ENCODE measurements at places on chromosomes 5 and 9.
A peak's percentile ranks its signal among the peaks of the same experiment; 100 is the strongest.

DNA sequence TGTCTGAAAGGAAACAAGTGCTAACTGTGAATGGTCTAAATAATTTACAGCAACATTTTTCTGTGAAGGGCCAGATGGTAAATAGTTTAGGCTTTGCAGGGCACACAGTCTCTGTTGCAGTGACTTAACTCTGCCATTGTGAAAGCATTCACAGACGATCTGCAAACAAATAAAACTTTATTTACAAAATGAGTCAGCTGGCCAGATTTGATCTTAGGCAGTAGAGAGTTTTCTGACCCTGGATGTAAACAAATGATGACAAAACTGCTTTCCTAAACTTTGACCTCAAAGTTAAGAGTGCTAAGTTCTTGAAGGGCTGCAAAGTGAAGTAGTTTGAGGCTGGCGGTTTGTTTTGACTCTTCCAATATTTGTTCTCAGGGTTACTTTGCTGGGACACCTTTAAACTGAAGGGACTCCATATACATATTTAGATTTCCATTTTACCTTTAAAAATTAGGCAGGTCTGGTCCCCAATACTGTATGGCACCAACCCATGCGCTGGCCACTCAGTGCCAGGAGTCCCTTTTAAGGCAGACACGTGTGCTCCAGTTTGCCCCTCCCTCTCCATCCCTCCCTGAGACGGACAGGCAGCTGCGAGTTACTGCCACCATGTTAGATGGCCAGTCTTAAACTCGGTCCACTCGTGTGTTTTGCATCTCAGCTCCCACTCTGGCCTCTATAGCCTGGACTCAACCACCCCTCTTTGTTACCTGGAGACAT, 4.0 kb upstream of the ADAMTS16 start:
- DNase-seq = no peak

DNA sequence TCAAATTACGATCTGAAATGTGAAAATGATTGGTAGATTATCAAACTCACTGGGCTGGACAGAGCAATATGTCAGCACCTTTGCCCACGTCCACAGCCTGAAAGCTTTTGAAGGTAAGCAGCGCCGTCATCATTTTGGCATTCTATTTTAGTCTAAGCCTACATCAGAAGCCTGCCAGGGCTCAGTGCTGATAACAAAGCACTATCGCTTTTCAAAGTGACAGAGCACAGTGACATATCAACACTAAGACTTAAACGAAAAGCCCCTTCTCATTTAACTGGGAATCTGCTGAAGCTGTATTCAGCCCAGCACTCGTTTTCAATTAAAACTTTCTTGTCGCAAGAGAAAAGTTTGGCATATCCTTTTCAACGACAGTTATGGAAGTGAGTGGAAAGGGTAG, 1076.3 kb downstream of the PTPRD start:
- DNase-seq = no peak

- no peak for DNase-seq
Observed at GRCh38 chr5:54703133-54703532, 185.6 kb downstream of the SNX18 start.

DNA sequence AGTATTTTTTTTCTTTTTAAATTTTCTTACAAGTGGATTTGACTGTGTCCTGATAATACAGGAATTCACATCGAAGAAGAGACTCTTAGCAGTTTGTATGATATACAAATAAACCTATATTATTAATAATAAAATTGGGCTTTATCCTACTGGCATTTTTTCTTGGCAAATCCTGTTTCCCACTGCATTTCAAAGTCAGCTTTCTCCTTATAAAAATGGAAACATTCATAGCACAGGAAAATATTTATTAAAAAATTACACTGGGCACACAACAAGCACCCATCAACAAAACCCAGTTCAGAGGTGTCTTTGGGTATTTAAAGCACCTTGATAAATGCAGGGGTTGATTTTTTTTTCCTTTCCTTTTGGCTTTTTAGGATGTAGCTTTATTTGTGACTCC, 200.9 kb downstream of the MEF2C start:
- no peak for DNase-seq

- DNase-seq = no peak
Observed at GRCh38 chr5:110735556-110735955, 3.3 kb upstream of the SLC25A46 start.

DNA sequence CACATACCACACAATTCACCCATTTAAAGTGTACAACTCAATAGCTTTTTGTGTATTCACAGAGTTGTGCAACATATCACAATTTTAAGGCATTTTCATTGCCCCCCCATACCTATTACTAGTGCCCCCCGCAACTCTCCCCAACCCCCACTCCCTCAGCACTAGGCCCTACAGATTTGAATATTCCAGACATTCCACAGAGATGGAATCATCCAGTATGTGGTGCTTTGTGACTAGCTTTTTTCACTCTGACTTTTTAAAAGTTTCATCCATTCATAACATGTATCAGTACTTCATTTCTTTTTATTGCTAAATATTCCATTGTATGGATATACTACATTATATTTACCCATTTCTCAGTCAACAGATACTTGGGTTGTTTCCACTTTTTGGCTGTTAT, 102.9 kb upstream of the LRRTM2 start:
- no peak for DNase-seq

GRCh38 chr5:122390694-122391093, 78.7 kb downstream of the SNCAIP start:
- DNase-seq = no peak

DNA sequence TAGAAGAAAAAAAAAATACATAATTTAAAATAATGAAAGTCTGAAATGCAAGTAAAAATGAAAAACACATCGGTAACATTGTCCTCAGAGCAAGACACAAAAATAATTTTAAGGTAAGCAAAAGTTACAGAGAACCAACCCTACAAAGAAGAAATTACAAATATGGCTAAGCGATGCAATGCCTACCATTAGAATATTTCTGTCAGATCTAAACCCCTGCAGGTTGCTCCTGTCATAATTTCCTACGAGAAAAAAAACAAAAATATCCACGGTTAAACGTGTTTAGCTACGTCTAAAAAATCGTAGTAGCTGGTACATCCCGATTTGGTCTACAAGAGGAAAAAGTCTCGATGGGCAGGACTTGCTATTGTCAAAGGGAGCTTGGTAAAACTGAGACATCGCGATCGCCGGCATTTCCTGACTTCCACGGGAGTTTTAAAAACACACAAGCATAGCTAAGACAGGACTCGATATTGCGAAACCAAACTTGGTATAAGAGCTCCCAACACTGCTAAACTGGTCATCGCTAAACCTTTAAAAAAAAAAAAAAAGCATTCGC, 1.1 kb upstream of the ANXA2R start:
- peak; percentile 72 for DNase-seq

DNA sequence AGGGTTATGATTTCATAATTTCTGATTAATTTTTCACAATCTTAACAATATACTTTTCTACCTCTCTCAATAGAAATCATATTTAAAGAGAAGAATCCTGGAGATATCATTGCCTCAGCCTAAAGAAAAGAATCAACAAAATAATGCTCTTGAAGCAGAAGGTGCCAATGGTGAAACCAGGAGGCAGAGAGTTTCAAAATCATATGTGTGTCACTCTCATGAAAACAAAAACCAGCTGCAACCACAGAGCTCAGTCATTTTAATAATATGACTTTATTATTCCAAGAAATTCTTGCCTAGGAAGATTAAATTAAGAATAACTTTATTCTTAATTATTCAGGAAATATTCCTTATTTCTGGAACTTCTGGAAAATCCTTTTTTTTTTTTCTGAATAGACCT, 266.8 kb upstream of the ACTBL2 start:
- no peak for DNase-seq

DNA sequence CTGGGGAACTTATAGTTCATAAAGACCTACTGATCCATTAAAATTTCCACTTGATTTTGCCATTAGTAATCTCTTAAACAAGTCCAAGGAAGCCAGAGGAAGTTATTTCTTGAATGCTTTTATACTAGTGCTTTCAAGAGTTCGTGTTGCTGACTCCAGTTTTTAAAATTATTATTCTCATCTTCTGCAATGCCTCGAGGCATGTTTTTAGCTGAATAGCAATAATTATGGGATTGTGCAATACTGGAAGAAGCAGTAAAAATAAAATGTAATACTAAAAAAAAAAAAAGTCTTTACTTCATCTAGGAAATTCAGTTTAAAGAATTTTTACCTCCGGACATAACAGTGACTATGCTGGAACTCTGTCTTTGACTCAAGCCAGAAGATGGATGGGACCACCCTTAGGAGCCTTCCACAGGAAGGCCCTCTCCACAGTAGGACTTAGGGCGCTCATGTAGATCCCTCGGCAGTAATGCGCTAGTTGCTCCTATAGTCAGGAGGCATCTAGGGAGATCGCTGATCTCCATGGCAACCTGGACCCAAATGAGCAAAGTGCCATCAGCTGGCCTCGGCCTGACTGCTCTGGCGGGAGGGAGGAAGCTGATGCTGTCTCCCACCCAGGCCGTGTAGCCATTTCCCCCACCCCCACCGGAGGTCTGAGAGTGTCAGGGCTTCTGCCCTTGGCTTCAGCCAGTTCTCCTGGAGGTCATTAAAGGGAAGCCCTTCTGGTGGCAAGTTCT, 56.7 kb downstream of the DAPK1 start:
- DNase-seq = no peak

- DNase-seq = no peak
Observed at GRCh38 chr9:89780959-89781358, 176.1 kb downstream of the GADD45G start.

DNA sequence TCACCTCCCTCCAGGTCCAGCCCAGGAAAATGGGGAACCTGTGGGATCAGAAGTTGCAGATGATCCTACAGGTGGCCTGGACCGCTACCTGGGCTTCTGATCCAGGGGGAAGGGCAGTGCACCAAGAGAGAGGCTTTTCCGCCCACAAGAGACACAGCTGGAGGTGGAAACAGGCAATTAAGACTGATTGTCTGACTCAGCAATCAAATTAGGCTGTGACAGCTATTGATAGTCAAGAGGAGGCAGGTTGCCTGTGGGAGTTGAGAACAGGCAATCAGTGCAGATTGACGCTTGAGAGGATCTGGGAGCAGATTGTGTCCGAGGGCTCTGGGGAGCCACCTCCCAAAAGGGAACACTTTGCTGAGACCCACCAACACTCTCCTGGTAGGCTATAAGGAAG, 71.1 kb upstream of the SLC44A1 start:
- DNase-seq = no peak

DNA sequence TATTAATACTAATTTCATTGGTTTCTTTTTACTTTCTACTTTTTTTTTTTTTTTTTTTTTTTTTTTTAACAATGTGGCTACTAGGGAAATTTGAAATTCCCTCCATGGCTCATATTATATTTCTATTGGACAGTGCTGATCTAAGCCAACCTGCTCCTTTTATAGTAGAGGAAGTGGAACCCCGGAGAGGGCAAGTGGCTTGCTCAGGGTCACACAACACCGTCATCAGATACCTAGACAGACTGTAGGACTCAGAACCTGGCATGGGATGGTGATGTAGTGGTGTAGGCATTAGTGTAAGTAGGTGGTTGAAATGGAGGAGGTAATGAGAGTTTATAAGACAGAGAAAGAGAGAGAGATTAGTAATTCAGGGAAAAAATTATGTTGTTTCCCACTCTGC, 10.8 kb downstream of the ZNF618 start:
- DNase-seq = no peak

- peak; percentile 57 for DNase-seq
Observed at GRCh38 chr5:35938568-35939227, at the start of gene CAPSL. Gene CAPSL (minus strand): TSS chr5:35938622. CDS start chr5:35921120, 17,502 bp downstream.

DNA sequence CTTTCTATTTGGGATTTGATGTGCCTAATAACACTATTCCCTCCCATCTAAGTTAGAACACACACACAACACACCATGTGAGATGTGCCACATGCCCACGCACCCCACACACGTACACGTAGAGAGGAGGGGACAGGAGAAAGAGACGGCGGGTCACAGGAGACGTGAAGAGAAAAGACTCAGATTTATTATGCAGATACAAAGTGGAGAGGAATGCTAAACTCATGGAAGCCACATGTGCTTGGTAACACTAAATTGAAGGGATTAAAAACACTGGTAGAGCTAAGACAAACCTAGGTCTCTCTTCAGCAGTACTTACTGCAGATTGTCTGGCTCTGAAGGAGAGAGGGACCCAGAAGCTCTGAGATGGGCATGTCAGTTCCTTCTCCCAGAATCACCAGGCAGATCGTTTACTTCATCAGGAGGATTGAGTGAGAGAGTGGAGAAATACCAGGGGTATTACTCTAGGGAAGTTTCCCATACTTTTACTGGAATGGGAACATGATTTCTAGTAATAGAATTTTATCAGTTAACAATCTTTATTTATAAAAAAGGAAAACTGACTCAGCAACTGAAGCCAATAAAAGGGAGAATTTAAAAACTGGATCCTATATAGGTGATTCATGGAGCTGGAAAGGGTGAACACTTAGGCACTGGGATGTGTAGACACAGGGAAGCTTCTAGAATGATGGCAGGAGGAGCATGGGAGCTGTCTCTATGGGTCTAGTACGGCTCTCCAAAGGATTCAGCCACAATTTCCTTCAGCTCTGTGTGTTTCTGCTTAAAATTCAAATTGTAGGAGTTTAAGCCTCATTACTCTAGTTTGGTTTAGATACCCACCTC, 139.4 kb downstream of the MACIR start:
- no peak for DNase-seq

DNA sequence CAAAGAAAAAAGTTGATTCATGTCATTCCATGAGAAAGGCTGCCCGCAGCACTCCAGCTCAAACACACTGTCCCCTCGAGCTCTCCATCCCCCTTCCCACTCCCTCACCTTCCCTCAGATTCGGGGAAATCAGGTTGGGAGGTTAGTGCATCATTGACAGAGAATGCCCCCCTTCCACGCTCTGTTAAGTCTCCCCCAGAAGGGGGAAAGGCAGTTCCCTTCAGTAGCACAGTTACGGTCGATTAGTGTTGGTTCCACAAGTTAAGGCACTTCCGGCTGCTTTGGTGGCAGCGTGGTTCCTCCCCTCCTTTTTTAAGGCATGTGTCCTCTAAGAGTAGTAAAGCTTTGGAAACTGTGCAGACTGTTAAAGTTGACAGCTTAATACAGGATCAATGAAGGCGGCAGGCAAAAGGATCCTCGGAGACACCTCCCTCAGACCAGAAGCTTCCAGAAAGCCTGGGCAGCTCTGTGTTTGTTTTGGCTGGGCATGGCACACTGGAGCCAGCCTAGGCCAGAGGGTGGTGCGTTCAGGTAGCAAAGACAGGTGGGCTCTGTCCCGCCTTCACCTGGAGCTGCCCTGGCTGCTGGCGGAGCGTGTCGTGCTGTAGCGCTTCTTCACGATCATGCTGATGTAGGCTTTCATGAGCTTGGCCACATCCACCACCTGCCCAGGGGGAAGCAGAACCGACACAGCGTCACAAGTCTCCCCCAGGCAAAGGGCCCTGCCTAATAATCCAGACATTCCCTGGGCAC, 49.5 kb upstream of the RETREG1 start:
- DNase-seq = no peak
